ENCODE measurements at places on chromosomes 3 and 15.
A peak's percentile ranks its signal among the peaks of the same experiment; 100 is the strongest.

- DNase-seq, result no peak
Observed at GRCh38 chr3:3683261-3683660, 116.0 kb upstream of the LRRN1 start.

DNA sequence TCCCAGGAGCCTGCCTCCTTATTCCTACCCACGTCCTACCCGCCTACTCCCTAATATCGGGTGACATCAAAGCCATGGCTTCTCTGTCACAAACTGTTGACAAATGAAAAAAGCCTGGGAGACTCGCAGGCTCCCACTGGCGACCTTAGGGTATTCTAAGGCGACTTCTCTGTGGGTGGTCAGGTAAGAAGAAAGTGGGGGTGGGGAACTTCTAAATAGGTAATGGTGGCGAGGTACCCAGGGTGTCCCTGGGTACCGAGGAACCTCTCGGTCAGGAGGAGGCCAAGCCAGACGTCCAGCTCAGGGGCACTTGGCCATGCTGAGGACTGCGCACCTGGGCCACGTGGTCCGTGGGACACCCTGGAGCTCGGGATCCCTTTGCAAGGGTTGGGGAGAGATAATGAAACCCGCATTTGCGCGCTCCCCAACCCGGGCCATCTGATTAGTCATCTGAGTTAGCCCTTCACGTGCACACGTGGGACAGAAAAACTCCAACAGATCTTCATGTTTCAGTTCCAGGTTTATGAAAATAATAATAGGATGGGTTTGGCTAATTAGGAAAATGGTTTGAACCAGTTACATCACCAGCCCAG lies 78.2 kb downstream of the NR2F2 start:
- no peak for DNase-seq

DNA sequence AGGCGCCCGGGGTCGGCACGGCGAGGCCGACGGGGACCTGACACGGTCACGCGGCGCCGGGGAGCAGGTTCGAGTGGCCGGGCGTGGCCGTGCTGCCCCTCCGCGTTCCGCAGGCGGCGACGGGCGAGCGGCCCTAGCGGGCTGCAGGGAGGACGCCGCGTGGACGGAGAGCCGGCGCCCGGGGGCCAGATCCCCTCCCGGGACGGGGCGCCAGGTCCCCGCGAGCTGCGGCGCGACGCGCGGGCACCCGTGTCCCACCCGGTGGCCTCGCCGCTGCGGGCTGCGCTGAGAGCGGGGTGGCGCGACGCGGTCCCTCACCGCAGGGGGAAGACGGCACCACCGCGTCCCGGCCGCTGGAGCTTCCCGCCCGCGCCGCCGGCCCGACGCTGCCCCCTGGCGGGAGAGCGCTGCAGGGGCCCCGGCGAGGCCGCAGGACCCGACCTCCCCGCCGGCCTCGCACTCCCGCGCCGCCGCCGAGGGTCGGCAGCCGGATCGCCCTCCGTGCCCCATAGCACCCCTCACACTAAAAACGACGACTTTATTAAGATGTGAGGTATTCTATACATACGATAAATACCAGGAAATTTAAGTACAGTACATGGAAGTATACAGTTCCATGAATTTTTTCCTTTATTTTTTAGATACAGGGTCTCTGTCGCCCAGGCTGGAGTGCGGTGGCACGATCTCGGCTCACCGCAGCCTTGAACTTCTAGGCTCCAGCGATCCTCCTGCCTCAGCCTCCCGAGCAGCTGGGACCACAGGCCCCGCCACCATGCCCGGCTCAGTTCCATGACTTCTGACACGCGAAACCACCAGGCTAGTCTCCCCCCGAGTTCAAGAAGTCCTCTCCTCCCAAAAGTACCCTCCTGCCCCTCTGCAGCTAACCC lies 1.3 kb upstream of the PIGZ start:
- peak; percentile 60 for DNase-seq

DNA sequence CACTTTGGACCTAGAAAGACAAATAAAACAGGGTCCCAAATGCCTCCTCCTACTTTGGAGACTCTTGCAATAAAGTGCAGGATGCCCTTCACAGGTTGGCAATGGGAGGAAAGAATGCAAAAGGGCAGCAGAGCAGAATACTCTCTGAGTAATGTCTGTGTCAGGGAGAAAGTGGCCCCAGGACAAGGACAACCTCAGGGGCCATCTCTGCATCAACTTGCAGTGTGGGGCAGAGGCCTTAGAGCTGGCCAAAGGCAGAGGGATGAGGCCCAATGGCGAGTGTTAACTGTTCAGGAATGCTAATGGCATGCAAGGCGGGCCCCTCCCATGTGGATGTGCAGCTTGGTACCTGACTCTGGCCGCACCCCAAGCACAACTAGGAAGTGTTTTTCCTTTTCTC lies 8.4 kb downstream of the UPK1B start:
- no peak for DNase-seq

DNA sequence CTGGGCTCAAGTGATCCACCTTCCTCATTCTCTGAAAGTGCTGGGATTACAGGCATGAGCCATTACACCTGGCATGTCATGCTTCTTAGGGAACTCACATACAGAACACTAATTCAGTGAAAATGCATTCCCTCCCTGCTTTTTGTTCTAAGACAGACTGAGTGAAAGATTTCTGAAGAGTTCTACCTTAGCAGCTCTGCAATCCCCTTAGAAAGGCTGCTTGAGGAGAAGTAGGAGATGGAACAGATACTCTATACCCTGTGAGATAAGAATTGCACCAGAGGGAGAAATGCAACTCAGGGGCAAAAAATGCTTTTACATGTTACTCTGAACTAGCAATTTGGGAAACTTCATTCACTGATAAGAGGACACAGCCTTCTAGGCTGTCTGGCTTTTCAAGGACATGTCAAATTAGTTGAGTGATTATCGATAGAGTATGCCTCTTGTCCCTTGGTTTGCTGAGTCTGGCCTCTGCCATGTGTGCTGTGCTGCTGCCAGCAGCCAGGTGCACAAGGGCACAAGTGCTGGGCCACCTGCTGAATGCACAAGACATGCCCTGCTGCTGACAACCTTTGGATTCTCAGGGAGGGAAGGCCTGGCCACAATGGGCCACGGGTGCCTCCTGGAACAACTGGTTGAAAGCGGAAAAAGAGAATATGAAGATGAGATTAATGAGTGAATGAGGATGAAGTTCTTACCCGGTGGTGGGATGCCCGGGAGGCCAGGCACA lies 17.8 kb downstream of the UQCC5 start:
- no peak for DNase-seq

- DNase-seq, result no peak
Observed at GRCh38 chr3:10983219-10983916, 9.2 kb upstream of the SLC6A1 start.

GRCh38 chr3:144362126-144362525 lies 390.5 kb downstream of the DIPK2A start:
- DNase-seq, result no peak

- DNase-seq, result no peak
Observed at GRCh38 chr15:101329309-101329863, 34.3 kb upstream of the SNRPA1 start.

- no peak for DNase-seq
Observed at GRCh38 chr3:47405820-47406761, 25.3 kb downstream of the PTPN23 start.

Measured in stimulated activated CD4-positive, alpha-beta T cell treated with anti-CD3 and anti-CD28 coated beads, Interleukin-4, amount 100 ng/mL, for 48 hours (primary cell).